Left ventricle myocardium superior (tissue), 1 donor: ENCODE measurements at places on chromosomes 5 and 9. TPM values are rescaled to one million over a fixed set of nuclear protein-coding genes. Genes with fewer than 3 reads are reported as not detected.

DAB2IP gene
- 54.8 TPM for total RNA-seq

PCDHA9 gene
- not detected for total RNA-seq

- peak; percentile 94 for DNase-seq
These were observed 26.7 kb downstream of the ERGIC1 start for GRCh38 chr5:172860520-172861443.

GRCh38 chr5:178757049-178757809 lies 26.8 kb upstream of the ZNF354A start:
- DNase-seq: no peak

FOXD4 gene
- 0.12 TPM for total RNA-seq

NR4A3 gene
- total RNA-seq: 4.1 TPM

CCIN gene
- 0.17 TPM for total RNA-seq
